ENCODE measurements at places on chromosomes 13 and 19.

DNA sequence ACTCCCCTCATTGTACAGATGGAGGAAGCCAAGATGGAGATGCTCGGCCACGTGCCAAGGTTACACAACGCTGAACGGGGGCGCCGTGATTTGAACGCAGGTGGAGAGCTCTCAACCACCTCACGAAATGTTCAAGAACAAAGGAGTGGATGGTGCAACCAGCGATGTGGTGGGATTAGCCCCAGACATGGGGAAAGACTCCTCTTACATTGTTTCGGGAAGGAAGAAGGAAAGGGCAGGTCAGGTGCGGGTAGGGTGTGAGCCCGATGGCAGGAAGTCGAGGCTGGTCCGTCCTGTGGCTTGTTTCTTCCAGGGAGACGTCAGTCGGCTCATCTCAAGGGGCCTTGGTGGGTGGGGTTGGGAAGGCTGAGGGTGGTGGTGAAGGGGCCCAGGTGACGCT is 7.1 kb upstream of the KLK14 start:
- DNase-seq = no peak

- DNase-seq = no peak
Observed at GRCh38 chr19:50003810-50004419, 21.3 kb downstream of the VRK3 start.

DNA sequence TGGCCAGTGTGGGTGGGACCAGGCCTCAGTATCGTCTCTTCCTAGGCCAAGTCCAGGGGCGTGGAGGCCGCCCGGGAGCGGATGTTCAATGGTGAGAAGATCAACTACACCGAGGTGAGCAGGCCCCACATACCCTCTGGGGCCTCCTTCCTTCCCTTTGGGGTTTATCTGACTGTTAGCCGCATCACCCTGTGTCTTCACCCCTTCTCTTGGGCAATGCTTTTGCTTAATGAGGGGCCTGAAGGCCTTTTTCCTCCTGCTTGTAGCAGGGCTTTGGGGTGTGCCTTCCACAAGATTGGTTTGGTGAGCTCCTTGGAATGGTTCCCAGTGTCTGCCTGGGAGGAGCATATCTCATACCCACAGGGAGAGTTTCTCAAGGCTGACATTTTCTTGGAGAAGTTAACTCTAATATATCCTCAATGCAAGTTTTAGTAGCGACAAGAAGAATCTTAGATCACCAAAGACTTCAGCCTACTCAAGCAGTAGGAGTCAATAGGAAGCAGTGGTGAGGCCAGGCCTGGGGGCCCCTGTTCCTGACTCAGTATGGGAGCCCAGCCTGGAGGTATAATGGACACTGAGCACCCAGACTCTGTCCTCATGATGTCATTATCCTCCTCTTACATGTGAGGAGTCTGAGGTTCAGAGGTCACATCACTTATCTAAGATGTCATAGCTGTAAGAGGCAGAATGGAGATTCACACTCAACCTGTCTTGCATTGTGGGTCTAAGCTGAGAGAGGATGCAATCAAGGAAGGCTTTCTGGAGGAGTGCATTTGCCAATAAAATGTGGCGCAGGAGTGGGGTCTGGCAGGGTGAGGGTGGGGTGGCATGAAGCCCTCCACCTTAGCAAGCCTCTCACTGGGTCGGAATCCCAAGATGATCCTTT is 2.0 kb downstream of the GPI start:
- DNase-seq = no peak

DNA sequence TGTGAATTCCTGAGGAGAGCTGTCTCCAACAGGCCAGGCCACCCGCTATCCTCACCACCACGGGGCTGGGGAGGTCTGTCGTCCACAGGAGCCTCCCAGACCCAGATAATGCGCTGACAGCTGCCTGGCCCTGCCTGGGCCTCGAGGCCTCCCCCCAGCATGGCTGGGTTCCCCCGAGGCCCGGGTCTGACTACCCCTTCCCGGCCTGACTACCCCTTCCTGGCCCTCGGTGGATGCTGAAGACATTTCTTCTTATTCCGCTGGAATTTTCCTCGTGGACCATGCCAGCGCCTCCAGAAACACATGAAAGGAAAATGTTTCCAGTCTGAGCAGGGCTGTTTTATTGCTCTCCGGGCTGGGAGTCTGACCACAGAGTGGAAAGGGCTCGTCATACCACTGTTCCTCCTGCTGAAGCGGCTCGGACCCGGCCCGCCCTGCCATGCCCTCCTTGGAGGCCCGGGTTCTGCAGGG is 16.8 kb upstream of the COMP start:
- no peak for DNase-seq

DNA sequence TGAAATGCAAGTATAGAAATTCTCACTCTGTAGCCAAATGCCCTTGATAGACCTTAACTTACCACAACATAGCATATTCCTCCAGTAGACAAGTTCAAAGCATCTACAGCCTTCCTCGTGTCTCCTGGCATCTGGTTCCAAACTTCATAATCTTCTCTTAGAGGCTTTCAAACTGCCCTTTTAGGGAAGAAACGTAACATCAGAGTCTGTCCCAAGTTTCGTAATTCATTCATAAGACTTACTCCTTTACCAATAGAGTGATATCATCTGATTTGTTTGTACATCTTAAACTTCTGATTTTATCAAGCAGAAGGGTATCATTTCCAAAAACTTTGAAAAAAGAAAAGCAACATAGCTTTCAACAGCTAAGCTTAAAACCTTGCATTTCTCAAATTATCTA is 137.4 kb downstream of the SPRY2 start:
- no peak for DNase-seq

- no peak for DNase-seq
Observed at GRCh38 chr19:42629191-42629590, 34.5 kb upstream of the CEACAM8 start.

DNA sequence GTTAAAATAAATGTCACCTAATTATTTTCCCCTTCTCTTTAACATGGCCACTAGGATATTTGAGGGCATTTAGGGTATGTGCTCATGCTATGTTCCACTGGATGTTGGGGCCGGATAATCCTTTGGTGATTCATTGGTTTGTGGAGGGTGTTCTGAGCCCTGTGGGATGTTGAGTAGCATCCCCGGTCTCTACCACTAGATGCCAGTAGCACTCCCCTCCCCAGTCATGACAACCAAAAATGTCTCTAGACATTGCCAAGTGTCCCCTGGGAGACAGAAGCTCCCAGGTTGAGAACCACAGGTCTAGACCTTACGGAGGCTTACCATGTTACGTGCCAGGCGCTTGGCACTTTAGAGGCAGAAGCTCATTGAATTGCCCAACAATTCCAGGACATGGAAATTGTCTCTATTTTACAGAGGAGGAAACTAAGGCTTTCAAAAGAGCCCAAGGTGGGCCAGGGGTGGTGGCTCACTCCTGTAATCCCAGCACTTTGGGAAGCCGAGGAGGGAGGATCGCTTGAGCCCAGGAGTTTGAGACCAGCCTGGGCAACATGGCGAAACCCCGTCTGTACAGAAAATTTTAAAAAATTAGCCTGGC is 14.1 kb downstream of the SHANK1 start:
- DNase-seq = no peak

- no peak for DNase-seq
Observed at GRCh38 chr19:17865364-17866311, 5.9 kb downstream of the RPL18A start.
